ENCODE measurements at places on chromosomes 11 and 22. TPM values are rescaled to one million over a fixed set of nuclear protein-coding genes. Genes with fewer than 3 reads are reported as not detected.

DNA sequence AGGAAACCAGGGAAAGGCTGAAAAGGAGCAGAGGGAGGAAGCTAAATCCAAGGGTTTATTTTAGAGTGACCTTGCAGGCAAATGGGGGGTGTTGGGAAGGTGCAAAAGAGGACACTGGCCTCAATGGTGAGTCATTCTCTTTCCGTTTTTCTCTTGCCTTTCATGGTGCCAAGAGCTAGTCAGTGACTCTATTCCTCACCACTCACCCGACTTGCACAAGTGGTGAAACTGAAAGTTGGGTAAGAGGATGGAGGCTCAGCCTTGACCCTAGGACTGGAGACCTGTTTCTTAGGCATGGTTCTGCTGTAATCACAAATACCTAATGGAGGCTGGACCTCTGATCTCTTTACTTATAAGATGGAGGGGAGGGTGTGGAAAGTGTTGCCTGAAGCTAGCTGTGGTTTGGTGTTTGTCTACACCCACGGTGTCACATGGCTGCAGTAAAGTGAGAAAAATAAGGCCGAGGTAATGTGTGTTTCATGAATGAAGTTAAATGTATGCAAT, 67.3 kb upstream of the CREB3L1 start:
- no peak for DNase-seq
- peaks cover 29% of the 10 kb centered on the region for H3K27me3 ChIP-seq
- no peaks in the 10 kb centered on the region for H3K36me3 ChIP-seq
- H3K4me1 ChIP-seq = peaks cover 8% of the 10 kb centered on the region
- no peak overlapping the region for H3K4me3 ChIP-seq

The AIFM3 gene
- total RNA-seq = not detected

DNA sequence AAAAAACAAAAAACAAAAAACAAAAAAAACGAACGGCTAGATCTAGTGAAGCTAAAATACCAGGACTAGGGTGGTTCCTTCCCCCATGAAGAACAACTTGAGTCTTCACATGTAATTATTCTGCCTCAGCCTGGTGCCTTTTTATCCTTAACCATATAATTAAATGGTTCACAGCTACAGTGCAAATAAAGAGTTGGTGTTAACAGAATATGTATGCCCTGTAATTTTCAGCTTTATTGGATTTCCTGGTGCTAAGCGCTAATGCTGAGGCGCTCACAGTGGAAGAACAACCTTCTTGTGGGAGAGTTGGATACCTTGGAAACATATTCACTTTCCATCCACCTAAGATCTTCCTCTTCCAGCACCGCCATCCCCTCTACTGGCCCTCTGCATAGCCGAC, 158.5 kb upstream of the SORL1-AS1 start:
- H3K4me3 ChIP-seq = no peak overlapping the region
- H3K27ac ChIP-seq = no peak overlapping the region
- H3K36me3 ChIP-seq = peaks cover 2% of the 10 kb centered on the region
- peaks cover 20% of the 10 kb centered on the region for H3K4me1 ChIP-seq
- peaks cover 20% of the 10 kb centered on the region for H3K27me3 ChIP-seq
- no peak for DNase-seq

DNA sequence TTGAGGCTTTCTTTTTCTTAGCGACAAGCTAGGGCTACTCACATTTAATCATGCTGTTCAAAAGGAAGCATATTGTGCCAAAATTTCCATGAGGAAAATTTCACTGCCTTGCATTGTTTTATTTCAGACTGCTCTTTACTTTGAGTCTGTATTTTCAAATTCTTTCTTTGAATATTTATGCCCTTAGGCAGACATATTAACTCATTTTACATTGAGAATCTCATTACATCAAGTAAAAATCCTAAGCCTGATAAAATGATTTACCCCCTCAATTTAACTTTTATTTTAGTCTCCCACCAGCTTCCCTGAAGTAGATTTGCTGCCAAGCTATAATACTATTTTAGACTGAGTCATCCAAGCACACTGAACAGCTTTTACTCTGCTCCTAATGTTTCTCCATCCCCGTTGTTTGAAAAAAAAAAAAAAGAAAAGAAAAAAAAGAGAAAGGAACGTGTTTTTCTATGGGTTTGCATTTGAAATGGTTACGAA, 189.3 kb upstream of the MTMR2 start:
- peaks cover 5% of the 10 kb centered on the region for H3K36me3 ChIP-seq
- H3K4me1 ChIP-seq = peaks cover 37% of the 10 kb centered on the region
- H3K4me3 ChIP-seq = peak overlapping the region; percentile 64

DNA sequence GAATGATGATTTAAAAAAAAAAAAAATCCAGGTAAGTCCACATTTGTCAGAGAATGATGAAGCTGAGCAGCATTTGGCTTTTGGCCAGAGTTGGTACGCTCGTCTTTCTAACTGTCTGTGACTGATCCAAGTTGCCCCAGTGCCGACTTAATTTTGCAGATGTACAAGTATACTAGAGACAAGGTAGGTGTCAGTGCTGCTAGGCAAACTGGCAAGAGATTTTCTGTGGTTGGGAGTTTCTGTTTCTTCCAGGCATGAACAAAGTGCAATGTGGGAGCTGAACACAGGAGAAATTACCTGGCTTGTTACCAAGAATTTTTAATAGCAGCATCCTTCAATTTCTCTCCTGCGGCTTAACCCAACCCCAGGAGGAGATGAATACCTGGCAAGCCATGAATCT, 307.7 kb downstream of the BUD13 start:
- peaks cover 2% of the 10 kb centered on the region for H3K36me3 ChIP-seq
- no peak overlapping the region for H3K4me3 ChIP-seq
- DNase-seq = no peak
- peaks cover 20% of the 10 kb centered on the region for H3K27me3 ChIP-seq
- H3K4me1 ChIP-seq = no peaks in the 10 kb centered on the region
- H3K27ac ChIP-seq = no peak overlapping the region

DNA sequence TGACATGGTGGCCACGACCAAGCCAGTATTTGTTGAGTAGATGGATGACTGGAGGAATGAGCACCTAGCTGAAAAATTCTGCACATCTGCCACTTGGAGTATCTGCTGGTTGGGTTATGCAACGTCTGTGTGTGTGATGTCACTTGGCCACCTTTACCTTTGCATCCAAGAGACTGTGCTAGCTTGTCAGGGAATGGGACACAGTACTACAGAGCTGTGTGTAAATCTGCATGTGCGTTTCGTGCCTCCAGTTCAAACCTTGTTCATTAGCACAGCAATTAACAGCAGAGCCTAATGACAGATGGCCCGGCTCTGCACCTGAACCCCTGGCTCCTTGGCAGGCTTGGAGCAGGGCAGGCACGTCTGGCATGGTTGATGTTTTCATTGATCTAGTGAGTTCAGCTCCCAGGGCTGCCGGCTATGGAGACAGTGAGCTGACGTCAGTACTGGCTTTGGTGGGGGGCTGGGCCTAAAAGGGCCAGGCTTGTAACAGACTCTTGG, 188.4 kb upstream of the NAV2 start:
- no peak overlapping the region for H3K27ac ChIP-seq
- peaks cover 2% of the 10 kb centered on the region for H3K36me3 ChIP-seq
- DNase-seq = no peak
- H3K4me1 ChIP-seq = no peaks in the 10 kb centered on the region

DNA sequence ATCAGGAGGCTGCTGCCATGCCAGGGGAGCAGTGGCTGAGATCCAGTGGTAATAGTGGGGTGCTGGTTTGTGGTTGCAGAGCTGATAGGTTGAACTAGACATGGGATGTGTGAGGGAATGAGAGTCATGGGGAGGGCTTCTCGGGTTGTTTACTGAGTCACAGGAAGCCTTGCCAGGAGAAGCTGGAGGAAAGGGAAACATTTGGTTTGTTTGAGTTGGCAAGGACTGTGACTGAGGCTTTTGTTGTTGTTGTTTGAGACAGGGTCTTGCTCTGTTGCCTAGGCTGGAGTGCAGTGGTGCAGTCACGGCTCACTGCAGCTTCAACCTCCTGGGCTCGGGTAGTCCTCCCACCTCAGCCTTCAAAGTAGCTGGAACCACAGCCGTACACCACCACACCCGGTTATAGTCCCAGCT, 49.3 kb downstream of the CABIN1 start:
- DNase-seq = no peak
- no peak overlapping the region for H3K4me3 ChIP-seq
- peaks cover 51% of the 10 kb centered on the region for H3K36me3 ChIP-seq

The RIC3 gene
- total RNA-seq = not detected

DNA sequence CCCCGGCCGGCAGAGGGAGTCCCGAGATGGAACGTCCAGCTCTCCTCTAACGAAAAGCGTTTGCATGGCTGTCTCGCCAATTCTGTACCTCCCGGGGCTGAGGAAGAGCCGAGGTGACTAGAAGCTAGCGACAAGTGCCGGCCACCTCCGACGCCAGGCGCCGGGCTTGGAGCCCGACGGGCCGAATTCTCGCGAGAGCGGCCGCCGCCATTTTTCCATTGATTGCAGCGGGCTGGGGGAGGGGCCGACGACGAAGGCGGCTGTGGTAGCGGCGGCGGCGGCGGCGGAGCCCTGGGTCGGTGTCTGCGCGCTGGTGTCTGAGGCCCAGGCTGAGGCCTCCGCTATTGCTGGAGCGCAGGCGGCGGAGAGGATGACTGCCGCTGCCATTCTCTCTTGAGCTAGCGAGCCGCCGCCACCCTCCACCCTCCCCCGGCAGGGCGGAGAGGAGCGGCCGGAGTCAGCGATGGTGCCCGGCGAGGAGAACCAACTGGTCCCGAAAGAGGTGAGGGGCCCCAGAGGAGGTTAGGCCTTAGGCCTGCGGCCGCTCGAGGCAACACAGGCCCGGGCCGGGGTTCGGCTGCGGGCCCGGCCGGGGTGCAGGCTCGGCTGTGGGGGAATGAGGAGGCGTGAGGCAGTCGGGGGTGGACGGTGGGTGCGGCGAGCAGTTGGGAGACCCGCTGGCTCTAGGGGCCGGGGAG, at the start of gene USP47:
Gene USP47, plus strand, starts transcription at position 250 of the 698 bp plus-strand sequence. Its CDS starts 214 bp downstream, at position 464.
- no peaks in the 10 kb centered on the region for H3K36me3 ChIP-seq
- H3K4me3 ChIP-seq = no peak within 1 kb of the TSS
- no peak within 1 kb of the TSS for H3K27ac ChIP-seq

GRCh38 chr22:44760476-44760875, 8.1 kb downstream of the ARHGAP8 start:
- no peak overlapping the region for H3K27ac ChIP-seq
- peaks cover 2% of the 10 kb centered on the region for H3K36me3 ChIP-seq
- H3K4me3 ChIP-seq = no peak overlapping the region

The PLAAT3 gene
- total RNA-seq = 21.2 TPM

The CEP164 gene
- 29.2 TPM for total RNA-seq

The RFPL3 gene
- not detected for total RNA-seq

GRCh38 chr22:27105142-27106025, 448.0 kb downstream of the MIAT start:
- H3K4me1 ChIP-seq = peaks cover 98% of the 10 kb centered on the region
- no peaks in the 10 kb centered on the region for H3K27me3 ChIP-seq
- H3K27ac ChIP-seq = peak overlapping the region; percentile 98
- H3K4me3 ChIP-seq = no peak overlapping the region
- no peaks in the 10 kb centered on the region for H3K36me3 ChIP-seq
- DNase-seq = no peak

GRCh38 chr22:20983081-20983771, 1.1 kb downstream of the LZTR1 start:
- peaks cover 7% of the 10 kb centered on the region for H3K36me3 ChIP-seq
- peaks cover 35% of the 10 kb centered on the region for H3K4me1 ChIP-seq
- H3K27me3 ChIP-seq = peaks cover 2% of the 10 kb centered on the region

DNA sequence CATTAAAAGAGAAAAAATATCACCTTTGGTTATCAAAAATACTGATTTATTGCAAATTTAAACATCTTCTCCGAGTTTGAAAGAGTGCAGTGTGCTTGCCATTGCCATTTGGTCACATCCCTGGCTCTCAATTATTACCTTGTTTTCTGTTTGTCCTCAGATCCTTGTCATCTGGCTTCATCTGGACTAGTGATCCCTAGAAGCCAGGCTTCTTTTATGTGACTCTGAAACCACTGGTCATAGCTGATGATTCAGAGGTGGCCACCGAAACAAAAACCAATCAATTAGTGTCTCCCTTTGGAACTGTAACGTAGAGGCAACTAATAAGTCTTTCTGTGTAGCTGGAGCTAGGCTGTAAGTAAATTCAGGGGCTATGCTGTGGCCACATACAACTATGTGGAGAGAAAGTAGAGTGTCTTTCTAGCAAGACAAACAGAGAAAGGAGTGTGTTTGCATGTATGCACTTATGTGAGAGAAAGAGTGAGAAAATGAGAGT, 237.9 kb downstream of the LUZP2 start:
- no peak for DNase-seq
- H3K36me3 ChIP-seq = no peaks in the 10 kb centered on the region
- no peaks in the 10 kb centered on the region for H3K4me1 ChIP-seq
- no peak overlapping the region for H3K27ac ChIP-seq

The LINC01488 gene
- total RNA-seq = not detected

The SMIM38 gene
- 0.60 TPM for total RNA-seq

- no peaks in the 10 kb centered on the region for H3K36me3 ChIP-seq
- peak overlapping the region; percentile 93 for H3K27ac ChIP-seq
- H3K4me1 ChIP-seq = peaks cover 54% of the 10 kb centered on the region
- peak overlapping the region; percentile 57 for H3K4me3 ChIP-seq
- DNase-seq = no peak
Observed at GRCh38 chr22:35995348-35995747, 33.3 kb downstream of the RBFOX2 start.

- peak; percentile 64 for DNase-seq
- no peaks in the 10 kb centered on the region for H3K27me3 ChIP-seq
- H3K4me1 ChIP-seq = peaks cover 6% of the 10 kb centered on the region
- H3K4me3 ChIP-seq = no peak overlapping the region
Observed at GRCh38 chr11:69553416-69554357, 72.2 kb downstream of the LINC01488 start.

DNA sequence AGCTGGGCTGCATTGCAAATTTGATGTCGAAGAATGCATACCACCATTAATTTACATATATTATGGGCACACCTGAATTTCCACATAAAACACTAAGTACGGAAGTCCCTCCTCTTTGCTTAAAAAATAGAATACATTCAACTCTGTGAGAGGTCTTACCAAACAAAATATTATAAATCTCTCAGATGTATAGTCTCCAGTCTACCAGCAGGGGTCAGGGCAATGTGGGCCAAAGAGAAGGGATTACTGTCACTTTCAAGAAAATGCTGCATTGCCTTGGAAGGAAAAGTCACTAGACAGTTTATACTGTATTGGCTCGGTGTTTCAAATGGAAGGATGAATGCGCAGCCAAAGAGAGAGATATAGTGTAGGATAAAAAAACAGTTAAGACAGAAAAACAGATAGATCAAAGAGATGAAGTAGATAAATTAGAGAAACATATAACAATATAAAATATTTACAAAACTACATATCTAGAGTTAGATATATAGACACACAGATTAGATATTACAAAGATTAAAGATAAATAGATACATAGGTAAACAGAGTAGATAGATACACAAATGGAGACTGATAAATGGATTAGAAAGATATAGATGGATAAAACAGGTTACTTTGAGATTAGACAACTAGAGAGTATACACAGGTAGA, 20.9 kb downstream of the SERGEF start:
- no peak overlapping the region for H3K4me3 ChIP-seq
- peaks cover 16% of the 10 kb centered on the region for H3K36me3 ChIP-seq
- no peaks in the 10 kb centered on the region for H3K27me3 ChIP-seq
- no peak for DNase-seq

The TSPAN32 gene
- total RNA-seq = not detected

The F2 gene
- not detected for total RNA-seq

DNA sequence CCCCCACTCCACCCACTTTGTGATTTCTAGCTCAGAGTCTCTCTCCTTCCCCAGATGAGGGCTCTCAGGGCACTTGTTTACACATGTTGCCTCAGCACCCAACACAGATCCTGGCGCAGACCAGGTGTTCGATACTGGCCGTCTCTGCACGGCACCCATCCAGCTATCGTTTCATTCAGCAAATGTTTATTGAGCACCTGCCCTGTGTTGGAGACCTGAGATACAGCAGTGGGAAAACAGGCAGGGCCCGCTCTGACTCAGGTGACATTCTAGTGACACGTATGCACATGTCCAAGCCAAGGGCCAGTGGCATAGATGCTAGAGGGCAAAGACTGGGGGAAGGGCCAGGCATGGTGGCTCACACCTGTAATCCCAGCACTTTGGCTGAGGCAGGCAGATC, 71.9 kb downstream of the NFAM1 start:
- no peak for DNase-seq
- H3K4me3 ChIP-seq = no peak overlapping the region
- H3K36me3 ChIP-seq = no peaks in the 10 kb centered on the region
- peaks cover 6% of the 10 kb centered on the region for H3K27me3 ChIP-seq

The CASP1 gene
- total RNA-seq = not detected
